ENCODE measurements at places on chromosomes 6 and 20.

GRCh38 chr6:70124882-70125545, 177.9 kb downstream of the COL9A1 start:
- H3K36me3 ChIP-seq = peaks cover 2% of the 10 kb centered on the region
- DNase-seq = no peak
- H3K4me1 ChIP-seq = no peaks in the 10 kb centered on the region
- H3K4me3 ChIP-seq = no peak overlapping the region

DNA sequence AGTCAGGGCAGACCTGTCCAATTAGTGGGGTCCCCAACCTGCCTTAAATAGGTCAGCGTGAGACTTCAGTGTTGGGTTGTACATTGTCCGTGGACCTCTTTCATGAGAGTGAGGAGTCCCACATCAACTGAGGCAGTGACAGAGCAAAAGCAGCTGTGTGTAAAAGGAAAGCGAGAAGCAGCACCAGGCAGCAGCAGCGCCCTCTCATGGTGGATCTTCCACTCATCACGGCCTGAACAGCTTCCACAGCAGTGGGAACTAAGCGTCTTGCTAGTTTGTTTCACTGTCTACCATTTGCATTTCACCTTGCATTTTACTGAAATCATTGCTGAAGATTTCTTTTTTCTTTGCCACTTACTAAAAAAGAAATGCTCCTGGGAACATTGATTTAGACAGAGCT, 333.8 kb downstream of the PKHD1 start:
- no peak overlapping the region for H3K27ac ChIP-seq
- H3K27me3 ChIP-seq = no peaks in the 10 kb centered on the region
- no peak overlapping the region for H3K4me3 ChIP-seq
- no peak for DNase-seq
- no peaks in the 10 kb centered on the region for H3K4me1 ChIP-seq

GRCh38 chr6:34246249-34246562, 2.6 kb downstream of the SMIM29 start:
- DNase-seq = no peak
- H3K4me3 ChIP-seq = no peak overlapping the region
- H3K27ac ChIP-seq = no peak overlapping the region
- H3K27me3 ChIP-seq = no peaks in the 10 kb centered on the region
- peaks cover 62% of the 10 kb centered on the region for H3K4me1 ChIP-seq

DNA sequence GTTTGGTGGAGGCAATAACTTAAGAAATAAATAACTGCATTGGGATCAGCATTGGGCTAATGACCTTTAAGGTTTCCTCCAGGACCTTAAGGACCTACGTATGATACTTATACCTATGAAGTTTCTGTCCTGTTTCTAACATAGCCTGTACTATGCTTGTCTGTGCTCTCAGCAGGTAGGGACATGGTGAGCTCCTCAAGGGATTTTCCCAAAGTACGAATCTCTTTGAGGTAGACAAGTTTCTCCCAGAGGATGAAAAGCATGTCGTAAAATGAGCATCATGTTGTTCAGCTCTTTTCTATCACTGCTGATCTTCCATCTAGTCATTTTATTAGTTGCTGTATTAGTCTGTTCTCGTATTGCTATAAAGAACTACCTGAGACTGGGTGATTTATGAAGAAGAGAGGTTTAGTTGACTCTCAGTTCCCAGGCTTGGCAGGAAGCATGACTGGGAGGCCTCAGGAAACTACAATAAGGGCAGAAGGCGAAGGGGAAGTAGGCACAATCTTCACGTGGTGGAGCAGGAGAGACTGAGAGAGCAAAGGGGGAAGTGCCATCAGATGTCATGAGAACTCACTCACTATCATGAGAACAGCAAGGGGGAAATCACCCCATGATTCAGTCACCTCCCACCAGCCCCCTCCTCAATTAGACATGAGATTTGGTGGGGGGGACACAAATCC, 77.8 kb upstream of the TGM3 start:
- no peak overlapping the region for H3K4me3 ChIP-seq
- H3K4me1 ChIP-seq = no peaks in the 10 kb centered on the region
- DNase-seq = no peak
- peaks cover 66% of the 10 kb centered on the region for H3K27me3 ChIP-seq
- H3K36me3 ChIP-seq = no peaks in the 10 kb centered on the region

- no peaks in the 10 kb centered on the region for H3K27me3 ChIP-seq
- no peak overlapping the region for H3K27ac ChIP-seq
- H3K4me1 ChIP-seq = peaks cover 24% of the 10 kb centered on the region
Observed at GRCh38 chr6:31858707-31859106, 3.9 kb downstream of the NEU1 start.

- H3K27ac ChIP-seq = no peak overlapping the region
- DNase-seq = no peak
- no peak overlapping the region for H3K4me3 ChIP-seq
- peaks cover 8% of the 10 kb centered on the region for H3K27me3 ChIP-seq
- H3K4me1 ChIP-seq = no peaks in the 10 kb centered on the region
Observed at GRCh38 chr20:57161478-57162361, 104.7 kb downstream of the BMP7 start.

DNA sequence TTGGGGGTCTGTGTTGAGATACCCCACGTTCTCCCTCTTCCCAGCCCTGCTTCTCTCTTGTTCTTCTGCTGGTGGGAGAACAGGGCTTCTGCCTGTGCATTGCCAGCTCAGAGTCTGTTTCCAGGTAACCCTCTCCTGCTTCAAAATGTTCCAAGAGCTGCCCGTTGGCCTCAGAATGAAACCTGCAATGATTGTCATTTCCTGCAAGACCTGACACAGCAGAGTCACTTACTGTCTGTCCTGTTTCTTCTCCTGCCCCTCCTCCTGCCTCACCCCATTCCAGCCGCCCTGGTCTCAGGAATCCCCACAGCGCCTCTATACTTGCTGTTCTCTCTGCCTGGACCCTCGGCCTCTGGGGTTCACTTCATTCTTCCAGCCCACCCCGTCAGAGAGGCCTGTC, 81.4 kb upstream of the ARID1B start:
- no peaks in the 10 kb centered on the region for H3K36me3 ChIP-seq
- no peak overlapping the region for H3K27ac ChIP-seq
- no peak overlapping the region for H3K4me3 ChIP-seq
- no peaks in the 10 kb centered on the region for H3K4me1 ChIP-seq

DNA sequence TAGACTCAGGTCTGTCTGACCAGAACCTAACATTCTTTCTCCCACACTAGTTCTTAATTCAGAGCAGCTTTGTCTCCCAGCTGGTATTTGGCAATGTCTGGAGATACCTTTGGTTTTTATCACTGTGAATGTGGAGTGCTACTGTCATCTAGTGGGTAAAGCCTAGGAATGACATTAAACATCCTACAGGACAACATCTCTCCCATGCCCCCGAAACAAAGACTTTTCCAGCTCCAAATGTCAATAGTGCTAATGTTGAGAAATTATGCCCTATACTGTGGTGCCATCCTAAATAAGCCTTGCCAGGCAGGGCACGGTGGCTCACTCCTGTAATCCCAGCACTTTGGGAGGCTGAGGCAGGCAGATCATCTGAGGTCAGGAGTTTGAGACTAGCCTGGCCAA, 4.2 kb upstream of the TTPAL start:
- H3K27ac ChIP-seq = no peak overlapping the region
- H3K4me3 ChIP-seq = no peak overlapping the region
- DNase-seq = no peak
- H3K27me3 ChIP-seq = peaks cover 17% of the 10 kb centered on the region
- peaks cover 11% of the 10 kb centered on the region for H3K36me3 ChIP-seq

DNA sequence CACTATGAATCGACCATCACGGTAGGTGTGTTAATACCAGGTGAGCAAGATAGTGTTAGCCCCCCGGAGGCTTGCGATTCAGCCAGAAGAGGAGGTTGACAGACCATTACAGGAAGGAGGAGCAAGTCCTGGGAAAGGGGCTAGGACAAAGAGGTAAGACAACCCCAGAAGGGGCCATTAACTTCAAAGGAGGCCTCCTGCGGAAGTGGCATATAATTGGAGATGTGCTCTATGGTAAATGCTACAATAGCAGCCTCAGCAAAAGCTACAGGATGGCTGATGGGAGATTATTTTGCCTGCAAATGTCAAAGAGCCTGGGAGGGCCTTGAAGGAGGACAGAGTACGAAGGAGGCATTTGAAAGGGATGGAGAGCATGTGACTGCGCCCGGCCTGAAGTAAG, 108.6 kb upstream of the CITED2 start:
- H3K36me3 ChIP-seq = no peaks in the 10 kb centered on the region
- no peak for DNase-seq
- H3K4me1 ChIP-seq = no peaks in the 10 kb centered on the region
- H3K27ac ChIP-seq = no peak overlapping the region
- H3K4me3 ChIP-seq = no peak overlapping the region

DNA sequence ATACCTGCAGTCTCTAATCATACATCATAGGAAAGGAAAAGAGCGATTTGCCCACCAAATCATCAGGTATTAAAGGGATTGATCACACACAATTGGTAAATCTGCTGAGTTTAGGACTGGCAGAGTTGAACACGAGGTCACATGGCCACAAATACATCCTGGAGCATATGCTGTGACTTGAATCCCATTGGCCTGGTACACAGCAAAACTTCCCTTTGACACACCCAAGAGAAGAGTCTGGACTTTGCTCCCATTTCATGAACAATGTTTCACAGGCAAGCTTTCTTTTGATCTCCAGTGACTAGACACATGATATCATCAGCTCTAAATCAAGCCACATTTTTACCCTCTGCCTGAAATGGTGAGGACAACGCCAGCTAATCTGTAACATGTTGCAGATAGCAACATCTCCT, 117.9 kb downstream of the ISM1 start:
- H3K4me3 ChIP-seq = no peak overlapping the region
- H3K27me3 ChIP-seq = no peaks in the 10 kb centered on the region
- no peak for DNase-seq
- H3K36me3 ChIP-seq = no peaks in the 10 kb centered on the region

- H3K4me1 ChIP-seq = no peaks in the 10 kb centered on the region
- no peak overlapping the region for H3K27ac ChIP-seq
- H3K4me3 ChIP-seq = no peak overlapping the region
- no peaks in the 10 kb centered on the region for H3K36me3 ChIP-seq
- DNase-seq = no peak
Observed at GRCh38 chr6:39755231-39755630, 30.0 kb upstream of the KIF6 start.

DNA sequence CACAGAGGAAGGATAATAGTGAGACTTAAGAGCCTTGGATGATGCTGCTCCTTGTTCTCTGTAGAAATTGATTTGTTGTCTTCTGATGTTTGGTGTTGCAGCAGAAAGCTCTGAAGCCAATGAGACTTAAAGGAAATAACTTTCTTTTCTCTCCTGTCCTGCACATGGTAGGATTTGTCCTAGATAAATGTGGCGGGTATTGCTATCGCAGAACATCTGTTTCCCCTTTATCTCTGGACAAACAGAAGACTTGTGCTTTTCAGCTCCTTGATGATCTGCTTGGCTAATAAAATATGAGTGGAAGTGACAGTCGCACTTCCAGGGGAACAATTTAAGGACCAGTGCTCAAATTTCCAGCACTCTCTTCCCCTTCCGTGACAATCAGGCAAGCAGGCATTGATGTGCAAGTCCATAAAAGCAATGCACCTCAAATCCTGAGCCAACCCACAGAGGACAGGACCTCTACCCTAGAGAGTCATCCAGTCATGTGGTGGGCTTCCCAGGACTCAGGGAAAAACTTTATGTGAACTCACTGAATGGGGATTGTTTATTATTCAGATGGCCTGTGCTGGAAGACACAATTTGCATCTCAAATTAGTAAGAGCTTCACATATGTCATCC, 9.9 kb upstream of the NCR2 start:
- no peak for DNase-seq
- no peak overlapping the region for H3K27ac ChIP-seq
- H3K4me3 ChIP-seq = no peak overlapping the region
- no peaks in the 10 kb centered on the region for H3K36me3 ChIP-seq
- peaks cover 26% of the 10 kb centered on the region for H3K27me3 ChIP-seq

GRCh38 chr20:38700141-38700540, 24.1 kb upstream of the SLC32A1 start:
- DNase-seq = no peak
- H3K4me1 ChIP-seq = no peaks in the 10 kb centered on the region
- no peak overlapping the region for H3K4me3 ChIP-seq

DNA sequence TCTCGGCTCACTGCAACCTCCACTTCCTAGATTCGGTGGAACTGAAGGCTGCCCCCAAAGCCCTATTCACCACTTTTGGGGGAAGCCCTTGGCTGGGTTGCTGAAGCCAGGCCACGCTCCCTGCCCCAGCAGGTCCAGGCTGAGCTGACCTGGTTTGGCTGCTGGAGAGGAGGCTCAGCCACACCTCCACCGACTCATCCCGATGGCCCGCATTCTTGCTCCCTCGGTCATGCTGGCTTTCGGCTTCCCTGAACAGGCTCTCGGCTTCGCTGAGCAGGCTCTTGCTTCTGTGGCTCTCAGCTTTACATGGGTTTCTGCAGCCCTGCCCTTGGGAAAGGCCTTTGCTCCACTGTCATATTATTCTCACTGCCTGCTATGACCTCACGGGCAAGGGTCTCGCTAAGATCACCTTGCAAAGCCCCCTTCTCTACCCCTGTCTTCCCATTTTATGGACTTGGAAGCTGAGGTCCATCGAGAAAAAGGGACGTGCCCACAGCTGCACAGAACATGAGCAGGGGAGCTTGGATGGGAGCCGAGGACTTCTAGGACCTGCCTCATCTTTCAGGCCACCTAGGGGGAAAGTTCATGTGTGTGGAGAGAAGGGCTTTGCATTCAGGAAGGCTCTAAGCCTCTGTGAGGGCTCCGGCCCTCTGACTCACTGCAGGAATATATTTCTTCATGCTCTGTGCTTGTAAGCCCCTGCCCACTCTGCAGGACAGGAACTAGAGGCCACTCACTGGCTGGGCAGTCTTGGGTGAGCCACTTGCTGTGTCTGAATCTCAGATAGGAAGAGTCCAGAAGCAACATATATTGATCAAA, 15.6 kb downstream of the ARHGAP40 start:
- no peak overlapping the region for H3K4me3 ChIP-seq
- H3K36me3 ChIP-seq = no peaks in the 10 kb centered on the region
- H3K27ac ChIP-seq = no peak overlapping the region
- no peaks in the 10 kb centered on the region for H3K4me1 ChIP-seq
- peaks cover 55% of the 10 kb centered on the region for H3K27me3 ChIP-seq

DNA sequence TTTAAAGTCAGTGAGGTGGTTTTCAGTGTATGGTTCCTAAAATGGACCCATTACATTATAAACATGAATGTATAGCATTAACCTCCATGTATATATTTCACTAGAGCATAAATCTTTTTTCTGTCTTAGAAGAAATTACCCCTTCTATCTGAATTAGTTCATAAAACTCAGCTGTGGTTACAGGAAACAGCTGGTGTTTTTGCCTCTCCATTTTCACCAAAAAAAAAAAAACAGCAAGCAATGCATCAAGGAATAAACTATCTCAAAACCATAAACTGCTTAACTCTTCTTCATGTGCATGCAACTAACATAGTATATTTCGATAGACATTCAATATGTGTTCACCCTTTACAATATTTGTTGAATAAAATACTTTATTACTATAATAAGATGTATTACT, 40.2 kb downstream of the MOXD1 start:
- no peaks in the 10 kb centered on the region for H3K36me3 ChIP-seq
- DNase-seq = no peak
- no peak overlapping the region for H3K27ac ChIP-seq
- H3K4me3 ChIP-seq = no peak overlapping the region
- H3K27me3 ChIP-seq = peaks cover 21% of the 10 kb centered on the region

- H3K36me3 ChIP-seq = peaks cover 6% of the 10 kb centered on the region
- peaks cover 10% of the 10 kb centered on the region for H3K4me1 ChIP-seq
- no peak overlapping the region for H3K27ac ChIP-seq
- peaks cover 34% of the 10 kb centered on the region for H3K27me3 ChIP-seq
- H3K4me3 ChIP-seq = no peak overlapping the region
- no peak for DNase-seq
Observed at GRCh38 chr6:157240960-157241311, 82.4 kb downstream of the TMEM242 start.

Measured in central memory CD8-positive, alpha-beta T cell (primary cell).